ENCODE measurements at places on chromosomes 1 and 21. TPM values are rescaled to one million over a fixed set of nuclear protein-coding genes. Genes with fewer than 3 reads are reported as not detected.

The RGS8 gene
- total RNA-seq: 0.99 TPM

The PPFIA4 gene
- total RNA-seq: 21.5 TPM

The ICOSLG gene
- 0.22 TPM for total RNA-seq

The GOLT1A gene
- 1.2 TPM for total RNA-seq

The SKI gene
- total RNA-seq: 7.4 TPM

The LCE1A gene
- total RNA-seq: not detected

Data from neural progenitor cell (in vitro differentiated cells).